Bronchial epithelial cell (primary cell): ENCODE measurements at places on chromosomes 7 and 10.

DNA sequence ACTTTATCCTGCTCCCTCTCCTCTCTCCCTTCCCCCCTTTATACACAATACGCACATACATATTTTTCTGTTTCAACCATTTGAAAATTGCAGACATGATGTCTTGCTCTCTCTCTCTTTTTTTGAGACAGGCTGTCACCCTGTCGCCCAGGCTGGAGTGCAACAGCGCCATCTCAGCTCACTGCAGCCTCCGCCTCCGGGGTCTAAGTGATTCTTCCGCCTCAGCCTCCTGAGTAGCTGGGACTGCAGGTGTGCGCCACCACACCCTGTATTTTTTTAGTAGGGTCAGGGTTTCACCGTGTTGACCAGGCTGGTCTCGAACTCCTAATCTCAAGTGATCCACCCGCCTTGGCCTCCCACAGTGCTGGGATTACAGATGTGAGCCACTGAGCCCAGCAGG is 38.5 kb downstream of the KLHDC10 start:
- no peak for DNase-seq

DNA sequence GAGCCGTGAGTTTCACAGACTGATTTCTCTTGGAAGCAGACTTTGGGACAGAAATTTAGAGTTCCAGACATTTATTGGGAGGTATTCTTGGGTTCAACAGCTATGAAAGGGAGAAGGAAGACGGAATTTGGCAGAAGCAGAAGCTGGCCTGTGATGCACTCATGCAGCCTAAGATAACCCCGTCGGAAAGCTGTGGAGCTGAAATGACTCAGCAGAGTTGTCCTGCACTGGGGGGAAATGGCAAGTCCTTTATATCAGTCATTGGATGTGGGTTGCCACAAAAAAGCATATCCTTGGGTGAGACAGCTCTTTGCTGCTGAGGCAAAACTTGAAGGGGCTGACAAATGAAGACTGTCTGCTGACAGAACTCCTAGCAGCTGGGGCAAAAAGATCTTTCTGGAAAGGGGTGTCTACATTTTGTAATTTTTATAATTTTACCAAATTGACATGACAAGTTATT is 11.5 kb upstream of the MICU1 start:
- DNase-seq, result peak; percentile 35

DNA sequence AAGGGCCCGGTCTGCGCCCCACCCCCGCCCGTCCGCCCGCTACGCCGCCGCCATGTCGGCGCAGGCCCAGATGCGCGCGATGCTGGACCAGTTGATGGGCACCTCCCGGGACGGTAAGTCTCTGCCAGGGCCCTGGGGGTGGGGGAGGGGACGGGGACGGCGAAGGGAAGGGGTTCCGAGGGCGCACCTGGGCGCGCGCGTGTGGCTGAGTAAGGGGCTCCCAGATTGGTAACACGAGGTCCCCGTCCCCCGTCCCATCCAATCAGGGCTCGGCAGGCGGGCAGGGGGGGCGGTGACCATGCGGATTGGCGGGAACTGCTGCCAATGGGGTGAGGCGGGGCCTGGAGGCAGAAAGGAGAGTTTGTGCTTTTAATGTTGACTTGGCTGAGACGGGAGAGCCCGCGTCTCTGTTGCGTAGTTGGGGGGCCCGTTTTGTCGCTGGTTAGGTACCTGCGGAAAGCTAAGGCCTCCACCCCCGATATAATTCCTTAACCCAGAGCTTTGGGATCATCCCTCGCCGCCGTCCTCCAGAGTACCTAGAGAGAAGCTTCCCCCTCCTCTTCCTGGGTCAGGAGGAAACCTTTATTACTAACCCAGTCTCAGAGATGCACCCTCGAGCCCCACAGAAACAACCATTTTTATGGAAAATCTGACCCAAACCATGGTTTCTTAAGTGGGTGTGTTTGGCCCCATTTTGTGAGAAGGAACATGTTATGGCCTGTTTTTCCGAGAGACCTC is 685 bp downstream of the LUC7L2 start:
- DNase-seq, result peak; percentile 83

DNA sequence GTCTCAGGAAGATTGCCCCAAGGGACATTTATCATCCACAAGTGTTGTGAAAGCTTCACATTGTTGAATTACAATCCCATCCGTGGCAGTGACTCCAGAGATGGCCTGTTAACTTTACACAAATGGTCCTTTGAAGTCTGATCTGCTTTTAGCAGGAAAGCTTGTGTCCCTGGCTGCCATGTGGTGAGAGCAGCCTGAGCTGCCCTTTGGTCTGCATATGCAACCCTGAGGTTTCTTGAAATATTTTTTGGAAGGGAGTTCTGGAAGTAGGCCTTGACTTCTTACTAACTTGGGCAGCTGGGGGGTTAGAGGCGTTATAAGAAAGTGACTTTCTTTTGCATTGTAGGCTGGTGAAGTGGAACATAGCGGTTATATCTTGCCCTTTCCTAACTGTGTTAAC is 41.3 kb upstream of the FAM180A start:
- DNase-seq, result no peak
